Neural progenitor cell (in vitro differentiated cells): ENCODE measurements at places on chromosomes 2 and 18. TPM values are rescaled to one million over a fixed set of nuclear protein-coding genes. Genes with fewer than 3 reads are reported as not detected.
A peak's percentile ranks its signal among the peaks of the same experiment; 100 is the strongest.

DNA sequence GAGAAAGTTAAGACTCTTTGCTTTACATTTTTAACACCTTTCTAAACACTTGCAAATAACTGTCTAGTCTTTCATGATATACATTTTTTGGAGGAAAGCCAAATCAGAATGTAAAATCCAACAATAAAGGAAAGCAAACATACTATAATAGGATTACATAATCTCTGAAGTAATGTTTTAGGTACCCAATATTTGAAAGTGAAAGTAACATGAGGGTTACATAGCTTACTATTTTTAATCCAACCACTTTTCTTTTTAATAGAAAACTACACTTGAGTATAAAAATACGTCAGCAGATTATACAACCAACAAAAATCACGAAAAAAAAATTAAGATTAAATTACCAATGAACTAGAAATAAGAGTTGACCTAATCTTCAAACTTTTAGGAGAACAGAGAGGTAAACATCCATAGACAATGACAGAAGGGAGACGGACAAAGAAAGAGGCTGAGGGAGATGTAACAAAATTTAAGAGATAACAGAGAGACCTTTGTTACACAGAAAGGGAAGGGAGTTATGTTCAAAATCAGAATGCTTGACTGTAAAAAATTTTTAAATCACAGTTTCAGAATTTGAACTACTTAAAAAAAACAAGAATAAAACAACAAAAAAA is 150.0 kb downstream of the IKZF2 start:
- DNase-seq, result no peak
- H3K27me3 ChIP-seq, result no peaks in the 10 kb centered on the region
- no peak overlapping the region for H3K4me3 ChIP-seq

- H3K4me1 ChIP-seq, result no peaks in the 10 kb centered on the region
- no peak overlapping the region for H3K4me3 ChIP-seq
- no peaks in the 10 kb centered on the region for H3K27me3 ChIP-seq
- H3K36me3 ChIP-seq, result no peaks in the 10 kb centered on the region
- DNase-seq, result no peak
These were observed 272.8 kb upstream of the MMADHC start for GRCh38 chr2:149860276-149860921.

- no peak overlapping the region for H3K4me3 ChIP-seq
- H3K27me3 ChIP-seq, result no peaks in the 10 kb centered on the region
- no peak overlapping the region for H3K27ac ChIP-seq
- peaks cover 40% of the 10 kb centered on the region for H3K4me1 ChIP-seq
- peak; percentile 37 for DNase-seq
These were observed 23.2 kb downstream of the SPEG start for GRCh38 chr2:219457784-219458369.

DNA sequence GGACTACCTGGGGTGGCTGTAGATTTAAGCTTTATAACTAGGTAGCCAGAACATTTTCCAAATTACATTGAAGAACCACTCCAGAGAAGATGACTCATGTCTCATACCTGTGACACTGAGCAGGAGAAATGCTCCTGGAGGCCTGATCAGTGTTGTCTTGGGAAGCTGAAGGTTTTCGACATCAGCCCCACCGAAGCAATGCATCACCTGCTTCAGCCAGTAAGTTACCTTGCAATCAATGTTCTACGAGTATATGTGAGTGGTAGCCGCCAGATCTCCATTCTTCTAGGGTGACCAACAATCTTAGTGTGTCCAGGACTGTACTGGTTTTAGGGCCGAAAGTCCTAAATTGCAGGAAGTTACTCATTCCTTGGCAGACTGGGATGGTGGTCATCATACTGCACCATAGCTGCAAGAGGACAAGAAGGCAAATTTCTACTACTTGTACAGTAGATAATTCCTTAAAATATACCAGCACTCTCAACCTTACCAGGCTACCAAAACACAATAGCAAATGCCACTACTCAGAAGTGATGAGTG is 109.3 kb upstream of the LINC00305 start:
- no peak overlapping the region for H3K27ac ChIP-seq
- no peaks in the 10 kb centered on the region for H3K36me3 ChIP-seq
- H3K4me1 ChIP-seq, result no peaks in the 10 kb centered on the region

DNA sequence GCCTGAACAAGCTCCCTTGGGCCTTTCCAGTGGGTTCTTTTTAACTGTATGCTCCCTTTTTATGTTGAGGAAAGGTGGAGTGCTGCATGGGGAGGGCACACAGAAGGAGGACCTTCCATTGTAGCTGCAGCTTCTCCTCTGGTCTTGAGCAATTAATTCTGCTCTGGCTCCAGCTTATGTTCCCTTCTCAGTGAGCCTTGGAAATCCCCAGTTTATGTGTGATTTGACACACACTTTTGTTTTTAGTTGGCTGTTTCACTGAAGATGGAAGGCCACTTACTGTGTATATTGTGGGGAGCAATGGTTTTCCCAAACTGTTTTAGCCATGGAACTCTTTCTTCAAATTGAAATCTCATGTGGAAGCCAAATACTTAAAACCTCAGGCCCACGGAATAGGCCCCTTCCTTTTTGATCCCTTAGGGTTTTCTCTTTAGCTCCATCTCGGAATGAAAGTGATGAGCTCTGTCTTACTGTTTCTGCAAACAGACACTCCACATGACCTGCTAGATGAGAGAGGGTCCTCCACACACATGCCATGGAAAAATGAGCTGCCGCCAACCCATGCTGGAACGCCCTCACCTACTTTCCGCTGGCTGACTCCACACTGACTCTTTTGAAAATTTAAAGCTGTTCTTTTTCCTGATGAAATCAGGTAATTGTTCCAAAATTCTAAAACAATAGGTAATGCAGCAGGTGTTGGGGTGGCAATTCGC is 280.9 kb upstream of the SIX2 start:
- DNase-seq, result no peak
- no peak overlapping the region for H3K4me3 ChIP-seq
- H3K27me3 ChIP-seq, result no peaks in the 10 kb centered on the region
- H3K4me1 ChIP-seq, result no peaks in the 10 kb centered on the region
- H3K36me3 ChIP-seq, result no peaks in the 10 kb centered on the region
- H3K27ac ChIP-seq, result no peak overlapping the region

GRCh38 chr18:69954719-69955480 is 7.2 kb upstream of the CD226 start:
- peaks cover 7% of the 10 kb centered on the region for H3K4me1 ChIP-seq
- no peak for DNase-seq
- no peak overlapping the region for H3K27ac ChIP-seq
- no peak overlapping the region for H3K4me3 ChIP-seq

GRCh38 chr2:240786355-240786841 is 33.6 kb downstream of the KIF1A start:
- no peaks in the 10 kb centered on the region for H3K4me1 ChIP-seq
- no peak overlapping the region for H3K4me3 ChIP-seq
- DNase-seq, result no peak
- no peak overlapping the region for H3K27ac ChIP-seq
- H3K36me3 ChIP-seq, result no peaks in the 10 kb centered on the region

GRCh38 chr2:189074506-189074905 is 100.3 kb downstream of the COL3A1 start:
- no peaks in the 10 kb centered on the region for H3K36me3 ChIP-seq
- no peak for DNase-seq
- peaks cover 6% of the 10 kb centered on the region for H3K4me1 ChIP-seq
- no peaks in the 10 kb centered on the region for H3K27me3 ChIP-seq
- no peak overlapping the region for H3K27ac ChIP-seq
- no peak overlapping the region for H3K4me3 ChIP-seq

DNA sequence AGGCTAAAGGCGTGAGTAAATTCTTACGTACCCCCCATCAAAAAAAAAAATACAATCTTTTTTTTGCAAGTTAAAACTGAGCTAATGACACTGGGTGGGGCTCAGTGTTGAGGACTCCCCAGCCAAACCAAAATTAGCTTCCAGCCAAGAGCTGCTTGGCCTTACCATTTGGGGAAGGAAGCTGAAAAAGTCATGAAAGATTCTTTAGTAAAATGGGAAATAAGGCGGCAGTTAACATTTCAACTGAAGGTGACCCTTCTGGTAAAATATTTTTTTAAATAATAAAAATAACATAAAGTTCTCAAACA is 16.4 kb downstream of the SMAD7 start:
- no peak overlapping the region for H3K27ac ChIP-seq
- DNase-seq, result no peak
- no peak overlapping the region for H3K4me3 ChIP-seq
- no peaks in the 10 kb centered on the region for H3K27me3 ChIP-seq
- peaks cover 27% of the 10 kb centered on the region for H3K4me1 ChIP-seq

- H3K4me1 ChIP-seq, result no peaks in the 10 kb centered on the region
- no peaks in the 10 kb centered on the region for H3K27me3 ChIP-seq
- no peaks in the 10 kb centered on the region for H3K36me3 ChIP-seq
- DNase-seq, result no peak
- H3K27ac ChIP-seq, result no peak overlapping the region
These were observed 231.9 kb upstream of the SIX2 start for GRCh38 chr2:45241061-45241561.

- H3K4me1 ChIP-seq, result peaks cover 47% of the 10 kb centered on the region
- H3K36me3 ChIP-seq, result no peaks in the 10 kb centered on the region
- no peak overlapping the region for H3K27ac ChIP-seq
- H3K27me3 ChIP-seq, result no peaks in the 10 kb centered on the region
- DNase-seq, result no peak
These were observed 57.4 kb downstream of the CCBE1 start for GRCh38 chr18:59639821-59640220.

- H3K27me3 ChIP-seq, result peaks cover 9% of the 10 kb centered on the region
- no peaks in the 10 kb centered on the region for H3K36me3 ChIP-seq
- no peak overlapping the region for H3K4me3 ChIP-seq
- H3K4me1 ChIP-seq, result peaks cover 25% of the 10 kb centered on the region
- no peak overlapping the region for H3K27ac ChIP-seq
These were observed 3.4 kb downstream of the SDC1 start for GRCh38 chr2:20221555-20221973.

GRCh38 chr2:171420728-171421563 is 12.8 kb downstream of the METTL8 start:
- no peaks in the 10 kb centered on the region for H3K4me1 ChIP-seq
- no peaks in the 10 kb centered on the region for H3K36me3 ChIP-seq
- no peak overlapping the region for H3K27ac ChIP-seq
- DNase-seq, result no peak
- H3K4me3 ChIP-seq, result no peak overlapping the region
- H3K27me3 ChIP-seq, result no peaks in the 10 kb centered on the region

DNA sequence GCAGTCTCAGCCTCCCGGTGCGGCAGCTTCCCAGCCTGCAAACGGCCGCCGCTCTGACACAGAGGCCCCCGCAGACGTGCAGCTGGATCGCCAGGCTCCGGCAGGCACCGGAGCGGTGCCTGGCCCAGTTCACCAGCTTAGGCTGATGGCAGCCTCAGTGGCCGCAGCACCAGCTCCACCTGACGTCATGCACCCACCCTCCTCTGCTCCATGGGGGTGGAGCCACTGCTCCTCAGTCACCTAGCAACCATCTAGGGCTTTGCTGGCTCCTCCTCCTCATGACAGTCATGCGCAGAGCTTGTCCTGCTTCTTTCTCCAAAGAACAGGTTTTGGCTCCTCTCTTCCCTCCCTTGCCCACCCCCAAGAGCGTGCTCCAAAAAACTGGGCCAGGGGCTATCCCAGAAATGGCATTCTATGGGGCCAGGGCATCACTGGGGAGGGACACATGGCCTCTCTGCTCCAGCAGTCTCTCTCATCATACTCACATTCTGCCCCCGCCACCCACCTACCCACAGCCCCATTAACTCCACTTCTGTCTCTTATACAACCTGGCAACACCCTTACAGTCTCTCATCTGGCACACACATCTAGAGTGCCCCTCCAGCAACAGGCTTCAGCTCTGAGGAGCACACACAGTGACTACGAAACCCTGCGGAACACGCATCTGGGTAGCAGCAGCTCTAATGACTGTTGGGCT is 5.5 kb downstream of the DCTN1 start:
- H3K4me3 ChIP-seq, result peak overlapping the region; percentile 48
- H3K4me1 ChIP-seq, result peaks cover 38% of the 10 kb centered on the region
- no peaks in the 10 kb centered on the region for H3K36me3 ChIP-seq
- peak; percentile 93 for DNase-seq
- H3K27ac ChIP-seq, result peak overlapping the region; percentile 63

GRCh38 chr2:238655198-238655860 is 192.6 kb upstream of the TWIST2 start:
- H3K4me3 ChIP-seq, result no peak overlapping the region
- H3K27ac ChIP-seq, result no peak overlapping the region
- no peak for DNase-seq

- no peak overlapping the region for H3K4me3 ChIP-seq
- no peaks in the 10 kb centered on the region for H3K27me3 ChIP-seq
- H3K36me3 ChIP-seq, result no peaks in the 10 kb centered on the region
- peak; percentile 29 for DNase-seq
- H3K4me1 ChIP-seq, result peaks cover 12% of the 10 kb centered on the region
These were observed 93.8 kb downstream of the LRP1B start for GRCh38 chr2:142037066-142037465.

DNA sequence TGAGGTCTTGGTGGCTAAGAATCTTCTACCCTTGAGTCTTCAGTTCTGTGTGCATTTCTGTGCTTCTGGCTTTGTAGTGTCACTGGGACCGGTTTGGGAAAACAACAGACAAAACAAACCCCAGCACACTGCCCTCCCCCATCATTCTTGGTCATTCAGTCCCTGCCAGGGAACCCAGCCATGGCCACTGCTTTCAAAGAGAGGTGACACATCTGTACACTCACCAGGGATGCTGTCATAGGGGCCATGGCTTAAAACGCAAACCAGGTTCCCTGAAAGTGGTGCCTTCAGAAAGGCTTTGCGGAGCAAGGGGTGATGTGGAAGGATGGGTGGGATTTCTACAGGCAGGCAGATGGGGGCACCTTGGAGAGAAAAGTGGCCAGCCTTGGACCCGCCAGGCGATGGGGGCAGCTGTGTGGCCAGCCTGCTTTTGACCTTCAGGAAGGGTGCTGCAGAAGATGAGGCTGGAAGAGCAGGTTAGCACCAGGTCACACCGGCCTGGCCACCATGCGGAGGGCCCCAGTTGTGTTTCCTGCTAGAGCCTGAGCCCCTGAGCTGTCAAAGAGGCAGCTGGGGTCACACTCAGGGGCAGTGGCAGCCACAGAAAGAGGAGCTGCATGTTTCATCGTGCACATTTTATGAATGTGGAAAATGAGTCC is 101.3 kb downstream of the INHBB start:
- peaks cover 10% of the 10 kb centered on the region for H3K4me1 ChIP-seq
- no peak for DNase-seq
- no peaks in the 10 kb centered on the region for H3K36me3 ChIP-seq

ERBB4 gene
- total RNA-seq, result 0.59 and 1.5 TPM in 2 replicates

HOXD3 gene
- total RNA-seq, result not detected in 2 replicates

SIX3 gene
- total RNA-seq, result 14.5 and 28.8 TPM in 2 replicates

MREG gene
- total RNA-seq, result 11.0 and 19.1 TPM in 2 replicates

NYAP2 gene
- total RNA-seq, result 0.07 TPM in 1 of 2 replicates, not detected in the other

RPL31 gene
- total RNA-seq, result 2,151 and 2,596 TPM in 2 replicates

IL1R1 gene
- 0.34 and 1.7 TPM in 2 replicates for total RNA-seq

SNORC gene
- total RNA-seq, result 2.6 TPM in 1 of 2 replicates, not detected in the other

TP53I3 gene
- 25.8 and 36.5 TPM in 2 replicates for total RNA-seq

NT5C1B gene
- total RNA-seq, result not detected in 2 replicates

CCDC141 gene
- total RNA-seq, result 0.46 and 1.8 TPM in 2 replicates

KCNE4 gene
- total RNA-seq, result not detected in 2 replicates
